ENCODE measurements at places on chromosomes 2 and 18.

DNA sequence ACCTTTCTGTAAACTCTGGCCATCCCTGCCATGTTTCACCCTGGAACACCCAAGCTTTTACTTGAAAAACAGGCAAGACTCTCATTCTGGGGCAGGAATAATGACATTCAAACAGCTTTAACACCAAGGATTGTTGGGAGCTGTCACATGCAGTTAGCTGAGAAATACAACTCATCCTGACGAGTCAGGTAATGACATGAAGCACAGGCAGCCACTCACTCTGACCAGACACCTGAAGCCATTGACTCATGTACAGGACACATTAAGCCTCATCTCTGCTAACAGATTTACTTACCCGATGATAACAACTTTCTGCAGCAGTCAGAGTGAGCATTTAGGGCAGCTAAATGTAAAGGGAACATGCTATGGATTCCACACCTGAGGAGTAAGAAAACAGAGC is 163.1 kb upstream of the PGAP1 start:
- no peak for DNase-seq

- DNase-seq: no peak
These were observed 97.0 kb downstream of the NEB start for GRCh38 chr2:151637271-151637781.

GRCh38 chr2:178479758-178480226 is 465 bp upstream of the PLEKHA3 start:
- peak; percentile 41 for DNase-seq

GRCh38 chr2:121862286-121862685 is 106.8 kb downstream of the TSN start:
- no peak for DNase-seq

DNA sequence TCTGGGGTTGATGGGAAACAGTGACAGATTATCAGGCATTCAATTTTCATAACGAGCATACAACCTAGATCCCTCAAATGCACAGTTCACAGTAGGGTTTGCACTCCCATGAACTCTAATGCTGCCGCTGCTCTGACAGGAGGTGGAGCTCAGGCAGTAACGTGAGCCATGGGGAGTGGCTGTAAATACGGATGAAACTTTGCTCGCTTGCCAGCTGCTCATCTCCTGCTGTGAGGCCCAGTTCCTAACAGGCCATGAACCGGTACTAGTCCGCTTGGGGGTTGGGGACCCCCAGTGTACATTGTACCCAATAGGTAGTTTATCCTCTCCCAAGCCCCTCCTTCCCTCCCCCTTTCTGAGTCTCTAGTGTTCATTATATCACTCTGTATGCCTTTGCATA is 94.6 kb downstream of the PTH2R start:
- no peak for DNase-seq

GRCh38 chr18:3368193-3368592 is 81.8 kb upstream of the TGIF1 start:
- DNase-seq: no peak

GRCh38 chr2:48792030-48792429 is 36.5 kb upstream of the LHCGR start:
- no peak for DNase-seq

GRCh38 chr2:903223-903900 is 47.3 kb upstream of the SNTG2 start:
- no peak for DNase-seq

GRCh38 chr2:42446503-42447271 is 47.1 kb downstream of the KCNG3 start:
- DNase-seq: no peak

DNA sequence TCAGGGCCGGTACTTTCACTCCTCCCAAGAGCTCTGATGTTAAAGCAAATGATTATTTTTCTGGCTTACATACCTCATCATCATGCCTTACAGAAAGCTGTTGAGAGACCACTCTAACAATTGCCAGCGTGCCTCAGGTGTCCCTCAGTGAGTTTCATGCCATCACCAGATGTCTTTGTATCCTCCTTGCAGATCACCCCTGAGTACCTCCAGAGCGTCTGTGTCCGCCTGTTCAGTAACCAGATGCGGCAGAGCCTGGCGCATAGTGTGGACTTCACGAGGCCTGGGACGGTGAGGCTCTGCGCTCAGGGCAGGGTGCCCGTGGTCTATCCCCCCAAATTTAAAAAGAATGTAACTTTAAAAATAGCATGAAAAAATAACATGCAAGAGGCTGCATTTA is 41.3 kb downstream of the ARMC9 start:
- DNase-seq: no peak

GRCh38 chr18:60215432-60215831 is 157.1 kb downstream of the MC4R start:
- no peak for DNase-seq

DNA sequence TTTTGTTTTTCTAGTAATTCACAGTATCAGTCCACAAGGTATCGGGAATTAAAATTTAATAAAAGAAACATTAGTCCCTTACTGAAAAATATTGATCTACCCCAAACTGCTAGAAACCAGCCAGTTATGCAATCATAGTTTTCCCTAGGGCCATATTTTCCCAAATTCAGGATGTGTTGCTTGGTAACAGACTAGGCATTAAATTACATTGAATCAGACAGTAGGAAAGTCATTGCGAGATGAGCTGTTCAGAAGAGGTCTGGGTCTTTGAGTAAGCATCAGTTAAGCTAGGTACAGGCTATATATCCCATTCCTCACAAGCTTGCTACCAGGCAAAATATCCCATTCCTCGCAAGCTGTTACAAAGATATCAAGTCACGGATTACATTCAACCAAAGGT is 123.0 kb upstream of the CCDC150 start:
- no peak for DNase-seq

- DNase-seq: no peak
These were observed 9.1 kb downstream of the SOX11 start for GRCh38 chr2:5701266-5701665.

GRCh38 chr2:19357402-19358241 is 801 bp downstream of the OSR1 start:
- DNase-seq: no peak

GRCh38 chr2:64439194-64439593 is 14.8 kb upstream of the LGALSL start:
- no peak for DNase-seq

- DNase-seq: no peak
These were observed 61.3 kb downstream of the NEB start for GRCh38 chr2:151673016-151673415.

DNA sequence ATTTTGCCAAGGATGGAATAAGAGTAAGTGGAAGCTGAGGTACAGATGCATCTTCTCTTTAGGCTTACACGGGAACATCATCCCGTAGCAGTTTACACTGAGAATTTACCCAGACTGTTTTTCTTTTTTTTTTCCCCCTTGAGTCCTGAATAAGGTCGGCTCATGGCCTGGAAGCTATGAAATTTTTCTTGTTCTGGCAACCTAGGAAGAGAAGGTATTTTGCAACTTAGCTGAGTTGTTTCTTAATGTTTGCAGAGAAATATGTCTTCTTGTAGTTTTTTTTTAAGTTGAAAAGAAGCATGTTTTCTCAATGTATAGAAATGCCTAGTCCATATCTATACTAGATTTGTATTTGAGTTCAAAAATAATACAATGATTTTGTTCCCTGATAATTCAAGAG is 712.5 kb downstream of the TDRD15 start:
- no peak for DNase-seq

- no peak for DNase-seq
These were observed 13.2 kb downstream of the CFAP65 start for GRCh38 chr2:219028141-219028540.

- peak; percentile 22 for DNase-seq
These were observed 416.3 kb downstream of the LRP1B start for GRCh38 chr2:141714496-141714895.

All from midbrain (tissue), 1 donor.